ENCODE measurements at places on chromosomes 11 and 22. TPM values are rescaled to one million over a fixed set of nuclear protein-coding genes. Genes with fewer than 3 reads are reported as not detected.

The P2RX6 gene
- total RNA-seq, result 3.6 TPM

The KCNJ1 gene
- total RNA-seq, result not detected

The FDXACB1 gene
- total RNA-seq, result 7.9 TPM

The PATE4 gene
- total RNA-seq, result not detected

The CDC42BPG gene
- 0.54 TPM for total RNA-seq

The PDHX gene
- total RNA-seq, result 81.7 TPM

The MRPL11 gene
- 80.2 TPM for total RNA-seq
